ENCODE measurements at places on chromosomes 5 and 9.

- DNase-seq = no peak
Measured at GRCh38 chr9:19630760-19631159, 158.1 kb downstream of the SLC24A2 start.

- no peak for DNase-seq
Measured at GRCh38 chr9:7293091-7293490, 506.5 kb downstream of the DMAC1 start.

GRCh38 chr5:52831786-52832511 is 44.2 kb downstream of the ITGA1 start:
- DNase-seq = no peak

DNA sequence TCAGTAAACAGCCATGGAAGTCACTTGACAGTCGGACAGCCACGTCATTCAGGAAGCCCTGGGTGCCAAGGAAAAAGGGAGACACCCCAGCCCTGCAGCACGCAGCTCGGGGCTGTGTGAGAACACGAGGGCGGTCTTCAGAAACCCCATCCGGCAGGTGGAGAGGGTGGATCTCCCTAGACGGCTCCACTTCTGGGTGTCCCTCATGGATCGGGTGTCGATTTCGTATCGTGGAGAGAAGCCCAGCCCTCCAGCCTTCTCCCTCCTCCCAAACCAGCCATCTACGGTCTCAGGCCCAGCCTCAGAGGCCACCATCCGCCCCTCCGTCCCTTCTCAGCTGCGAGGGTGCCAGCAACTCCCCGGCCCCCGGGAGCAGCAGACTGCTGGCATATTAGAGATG is 65.5 kb upstream of the BARHL1 start:
- DNase-seq = no peak

DNA sequence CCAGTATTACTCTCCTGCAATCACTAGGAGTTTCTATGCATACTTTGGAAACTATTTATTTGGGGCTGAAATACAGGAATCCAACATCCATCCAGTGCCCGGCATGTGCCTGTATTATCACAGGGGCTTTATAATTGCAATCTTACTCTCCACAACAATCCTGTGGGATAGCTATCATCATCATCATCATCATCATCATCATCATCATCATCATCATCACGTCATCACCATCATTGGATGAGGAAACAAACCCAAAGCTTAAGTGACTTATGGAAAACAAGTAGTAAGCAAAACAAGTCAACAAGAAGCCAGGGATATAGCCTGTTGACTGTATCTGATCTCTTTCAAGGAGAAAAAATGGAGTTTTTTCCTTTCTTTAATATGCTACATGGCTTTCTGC is 47.8 kb upstream of the FYB1 start:
- no peak for DNase-seq

GRCh38 chr9:129336130-129336528 is 158.1 kb upstream of the IER5L start:
- peak; percentile 41 for DNase-seq

DNA sequence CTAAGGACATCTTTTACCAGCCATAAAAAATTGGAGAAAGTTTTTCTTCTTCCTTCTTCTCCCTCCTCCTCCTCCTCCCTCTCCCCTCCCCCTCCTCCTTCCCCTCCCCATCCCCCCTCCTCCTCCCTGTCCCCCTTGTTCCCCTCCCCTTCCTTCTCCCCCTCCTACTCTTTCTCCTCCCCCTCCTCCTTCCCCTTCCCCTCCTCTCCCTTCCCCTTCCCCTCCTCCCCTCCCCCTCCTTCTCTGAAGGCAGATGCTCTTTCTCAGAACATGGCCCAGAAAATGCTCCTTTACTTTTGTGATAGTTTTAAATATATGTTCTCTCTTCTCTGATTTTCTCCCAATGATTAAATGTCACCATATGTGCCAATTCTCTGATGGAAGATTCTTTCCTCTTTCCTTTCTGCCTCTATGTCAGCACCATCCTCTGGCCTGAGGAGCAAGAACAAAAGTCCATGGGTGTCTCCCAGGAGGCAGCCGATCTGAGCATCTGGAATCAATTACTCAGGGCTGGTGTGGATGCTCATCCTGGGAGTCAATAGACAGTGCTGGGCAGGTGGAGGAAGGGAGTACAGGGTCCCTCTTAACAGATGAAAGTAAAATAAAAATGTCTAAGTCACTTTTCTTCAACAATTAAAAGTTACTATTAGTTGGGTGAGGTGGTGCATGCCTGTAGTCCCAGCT is 63.0 kb upstream of the GNA14 start:
- no peak for DNase-seq

- no peak for DNase-seq
Measured at GRCh38 chr9:71552480-71552879, 215.8 kb downstream of the CEMIP2 start.

- DNase-seq = peak; percentile 69
Measured at GRCh38 chr5:137735555-137736284, at the start of gene KLHL3. KLHL3 (minus strand) TSS chr5:137736089; CDS start chr5:137735646, 443 bp downstream.

- DNase-seq = no peak
Measured at GRCh38 chr9:99108131-99108530, 3.2 kb downstream of the TGFBR1 start.
